ENCODE measurements at places on chromosomes 2 and 18.

- DNase-seq: no peak
These were observed 42.4 kb downstream of the CACNB4 start for GRCh38 chr2:152056418-152056817.

DNA sequence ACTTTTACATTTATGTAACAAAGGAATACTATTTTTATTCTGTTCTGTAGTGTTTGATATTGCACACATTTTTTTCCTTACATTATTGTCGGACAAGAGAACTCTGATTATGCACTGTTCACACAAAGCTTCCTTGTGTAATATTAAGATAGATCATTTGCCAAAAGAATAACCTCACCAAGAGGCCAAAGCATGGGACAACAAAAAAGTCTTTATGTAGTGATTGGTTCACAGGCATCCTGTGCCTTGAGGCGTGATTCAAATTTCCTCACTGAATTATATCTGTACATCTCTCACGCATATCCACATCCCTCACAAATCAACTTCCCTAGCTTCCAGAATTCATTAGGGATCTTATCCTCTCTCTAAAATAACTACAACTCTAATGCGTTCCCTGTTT lies 642.7 kb downstream of the NR4A2 start:
- no peak for DNase-seq

- DNase-seq: no peak
These were observed 46.7 kb upstream of the ATL2 start for GRCh38 chr2:38423763-38424162.

GRCh38 chr2:147463881-147464520 lies 380.8 kb upstream of the ACVR2A start:
- no peak for DNase-seq

GRCh38 chr2:32745191-32745590 lies 117.3 kb downstream of the TTC27 start:
- DNase-seq: no peak

- peak; percentile 71 for DNase-seq
These were observed at the start of gene ATP6V1C2 for GRCh38 chr2:10721396-10722251. Gene ATP6V1C2, plus strand, starts transcription at chr2:10721630. Its CDS starts 1,220 bp downstream, at chr2:10722850.

- no peak for DNase-seq
These were observed 1.8 kb downstream of the IL18RAP start for GRCh38 chr2:102424754-102425153.

GRCh38 chr2:88209521-88210131 lies 39.5 kb downstream of the THNSL2 start:
- no peak for DNase-seq

GRCh38 chr18:36849288-36850006 lies 20.5 kb downstream of the KIAA1328 start:
- no peak for DNase-seq

DNA sequence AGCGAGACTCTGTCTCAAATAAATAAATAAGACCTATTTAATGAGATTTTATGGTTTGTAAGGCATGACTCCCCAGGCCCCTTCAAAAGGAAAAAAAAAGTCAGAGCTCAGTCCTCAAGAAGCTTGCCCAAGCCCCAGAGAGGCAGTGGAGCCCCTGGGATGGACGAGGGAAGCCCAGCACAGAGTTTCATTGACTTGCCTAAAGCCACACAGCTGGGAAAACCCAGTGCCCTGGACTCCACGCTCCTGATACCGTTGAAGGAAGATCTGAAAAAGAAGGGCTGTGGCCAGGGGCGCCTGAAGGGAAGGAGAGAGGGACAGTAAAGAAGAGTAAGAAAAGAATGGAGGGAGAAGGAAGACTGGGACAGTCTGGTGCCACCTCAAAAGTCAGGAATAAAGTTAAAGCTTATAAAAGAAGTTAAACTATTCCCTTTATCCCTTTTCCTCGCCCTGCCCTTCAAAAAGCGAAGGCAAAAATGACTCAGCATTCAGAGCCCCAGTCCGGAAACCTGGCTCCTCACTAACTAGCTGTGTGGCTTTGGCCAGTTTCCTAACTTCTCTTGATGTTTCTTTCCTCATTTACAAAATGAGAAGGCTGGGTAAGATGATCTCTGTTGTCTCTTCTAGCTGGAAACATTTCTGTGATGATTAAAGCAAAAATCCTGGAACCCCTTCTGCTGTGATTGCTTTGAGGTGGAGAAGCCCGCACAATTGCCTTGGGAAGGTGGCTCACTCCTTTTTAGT lies 46.7 kb downstream of the LYPD1 start:
- DNase-seq: no peak

DNA sequence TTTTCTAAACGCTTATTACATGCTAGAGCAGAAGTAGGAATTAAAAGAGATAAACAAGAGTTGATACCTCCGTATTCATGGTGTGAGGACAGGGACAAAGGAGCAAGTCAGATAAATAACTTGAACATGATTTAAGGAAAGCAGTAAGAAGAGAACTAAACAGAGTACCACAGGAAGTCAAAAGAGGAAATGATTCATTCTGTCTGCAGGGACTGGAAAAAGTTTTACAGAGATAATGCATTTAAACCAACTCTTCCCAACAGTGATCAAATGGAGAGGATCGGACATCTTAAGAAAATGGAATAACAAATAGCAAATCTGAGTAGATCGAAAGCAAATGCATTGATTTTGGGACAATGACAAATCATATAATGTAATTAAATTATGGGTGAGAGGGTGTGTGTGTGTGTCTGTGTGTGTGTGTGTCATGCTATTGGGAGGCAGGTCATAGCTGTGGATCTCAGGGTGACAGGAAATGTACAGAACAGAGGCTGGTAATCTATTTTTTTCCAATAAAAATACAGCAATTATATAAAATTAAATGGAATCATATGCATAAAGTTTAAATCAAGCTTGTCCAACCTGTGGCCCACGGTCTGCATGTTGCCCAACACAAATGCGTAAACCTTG lies 113.4 kb downstream of the MC4R start:
- DNase-seq: no peak

Data from D721Med (cell line).